AML-193 (cell line): ENCODE measurements at places on chromosomes 7 and 10.

DNA sequence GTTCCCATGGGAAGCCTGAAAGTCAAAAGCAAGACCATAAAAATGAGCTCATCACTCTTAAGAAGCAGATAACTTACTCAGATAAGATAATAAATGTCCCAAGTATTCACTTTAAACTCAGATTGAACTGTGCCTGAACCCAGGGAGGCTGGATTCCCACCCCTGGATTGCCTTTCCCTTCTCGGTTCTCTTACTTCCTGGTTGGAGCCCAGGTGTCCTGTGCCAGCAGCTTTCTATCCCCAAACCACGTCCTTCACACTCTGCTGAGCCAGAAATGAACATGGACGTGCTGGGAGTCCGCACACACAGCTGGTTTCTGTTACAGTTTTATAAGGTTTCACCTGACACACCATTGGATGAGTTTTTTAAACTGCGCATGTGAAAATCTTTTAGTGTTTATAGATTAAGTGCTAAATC is 636.2 kb upstream of the IGFBP3 start:
- DNase-seq, result no peak

GRCh38 chr7:84219310-84219709 is 24.7 kb upstream of the SEMA3A start:
- DNase-seq, result no peak

GRCh38 chr10:114726820-114727271 is 68.8 kb upstream of the ABLIM1 start:
- no peak for DNase-seq

DNA sequence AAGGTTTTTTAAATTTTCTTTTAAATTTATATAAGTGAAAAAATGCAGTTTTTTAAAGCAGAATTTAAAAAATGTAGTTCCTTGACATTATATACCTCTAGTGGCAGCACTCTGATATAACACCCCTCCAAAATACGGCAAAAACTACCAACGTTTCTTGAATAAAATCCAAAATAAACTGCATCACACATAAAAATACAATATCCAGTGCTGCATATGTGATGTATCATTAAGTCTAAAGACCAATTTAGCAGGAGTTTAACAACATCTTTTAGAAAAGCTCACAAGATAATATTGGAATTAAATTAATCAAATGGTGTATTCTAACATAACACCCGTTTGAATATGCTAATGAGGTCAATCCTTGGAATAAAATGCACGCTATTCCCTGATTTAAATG is 1.4 kb downstream of the TCERG1L start:
- DNase-seq, result no peak

- no peak for DNase-seq
These were observed 27.7 kb downstream of the CPXM2 start for GRCh38 chr10:123863721-123864482.

GRCh38 chr10:19652750-19653149 is 163.5 kb upstream of the PLXDC2 start:
- no peak for DNase-seq
